ENCODE measurements at places on chromosomes 3 and 15. TPM values are rescaled to one million over a fixed set of nuclear protein-coding genes. Genes with fewer than 3 reads are reported as not detected.

The OXSR1 gene
- total RNA-seq: 37.3 TPM

The RYR3 gene
- total RNA-seq: 10.2 TPM

The KCNMB2 gene
- total RNA-seq: 1.3 TPM

The GXYLT2 gene
- 7.9 TPM for total RNA-seq

The KBTBD12 gene
- 2.2 TPM for total RNA-seq

The MORC1 gene
- not detected for total RNA-seq

The CFAP161 gene
- not detected for total RNA-seq

The UROC1 gene
- not detected for total RNA-seq

The IL12A gene
- total RNA-seq: not detected

The LRRN1 gene
- total RNA-seq: 2.1 TPM

Data from gastroesophageal sphincter (tissue), 4 donors.